ENCODE measurements at places on chromosomes 6 and 20.

DNA sequence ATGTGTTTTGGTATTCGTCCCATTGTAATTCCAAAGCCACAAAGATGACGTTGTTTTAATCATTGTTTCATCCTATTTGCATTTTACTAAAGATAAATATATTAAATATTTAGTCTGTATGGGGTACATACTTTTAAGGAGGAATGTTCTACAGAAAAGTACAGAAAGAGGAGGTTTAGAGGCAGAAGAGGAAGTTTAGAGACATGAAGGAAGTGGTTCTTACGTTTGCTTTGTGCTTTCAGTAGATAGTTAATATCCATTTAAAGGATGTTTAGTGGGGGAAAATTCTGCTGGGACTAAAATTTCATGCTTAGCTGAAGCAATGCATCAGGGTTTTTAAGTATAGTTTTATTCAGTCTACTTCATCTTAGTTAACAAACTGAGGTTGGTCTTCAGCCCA is 116.6 kb downstream of the CRYBG1 start:
- no peaks in the 10 kb centered on the region for H3K4me1 ChIP-seq
- H3K27ac ChIP-seq: no peak overlapping the region
- no peaks in the 10 kb centered on the region for H3K36me3 ChIP-seq
- no peak for DNase-seq
- no peaks in the 10 kb centered on the region for H3K27me3 ChIP-seq

GRCh38 chr20:57211908-57212533 is 54.4 kb downstream of the BMP7 start:
- no peaks in the 10 kb centered on the region for H3K36me3 ChIP-seq
- H3K4me3 ChIP-seq: no peak overlapping the region
- H3K4me1 ChIP-seq: peaks cover 13% of the 10 kb centered on the region
- peak overlapping the region; percentile 36 for H3K27ac ChIP-seq

GRCh38 chr6:118645395-118645794 is 6.0 kb downstream of the CEP85L start:
- no peaks in the 10 kb centered on the region for H3K27me3 ChIP-seq
- H3K4me3 ChIP-seq: no peak overlapping the region
- H3K27ac ChIP-seq: no peak overlapping the region
- no peak for DNase-seq
- peaks cover 80% of the 10 kb centered on the region for H3K4me1 ChIP-seq

- H3K4me1 ChIP-seq: no peaks in the 10 kb centered on the region
- no peaks in the 10 kb centered on the region for H3K36me3 ChIP-seq
- no peak for DNase-seq
Observed at GRCh38 chr6:85490516-85491248, 40.8 kb downstream of the NT5E start.

GRCh38 chr6:168903613-168904345 is 349.9 kb downstream of the THBS2 start:
- H3K27ac ChIP-seq: no peak overlapping the region
- H3K27me3 ChIP-seq: no peaks in the 10 kb centered on the region
- no peak for DNase-seq
- H3K4me1 ChIP-seq: peaks cover 7% of the 10 kb centered on the region

DNA sequence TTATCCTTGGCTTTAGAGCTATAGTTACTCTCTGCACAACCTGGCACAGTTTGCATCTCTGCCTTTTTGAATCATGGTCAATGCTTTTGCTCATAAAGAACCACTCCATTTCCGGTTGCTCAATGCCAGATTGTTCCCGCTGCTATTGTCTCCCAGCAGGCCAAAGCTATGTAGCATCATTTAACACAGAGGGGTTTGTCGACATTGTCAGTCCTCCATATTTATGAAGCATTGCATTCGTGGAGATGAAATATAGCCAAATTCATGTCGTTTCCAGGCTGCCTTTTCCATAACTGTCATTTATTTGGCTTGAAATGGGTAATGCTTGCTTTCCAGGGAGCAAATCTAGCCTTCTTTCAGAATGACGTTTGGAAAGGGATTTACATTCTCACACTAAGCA is 598.8 kb downstream of the EPHA7 start:
- H3K27me3 ChIP-seq: no peaks in the 10 kb centered on the region
- H3K4me1 ChIP-seq: no peaks in the 10 kb centered on the region
- no peak overlapping the region for H3K27ac ChIP-seq
- H3K36me3 ChIP-seq: no peaks in the 10 kb centered on the region

DNA sequence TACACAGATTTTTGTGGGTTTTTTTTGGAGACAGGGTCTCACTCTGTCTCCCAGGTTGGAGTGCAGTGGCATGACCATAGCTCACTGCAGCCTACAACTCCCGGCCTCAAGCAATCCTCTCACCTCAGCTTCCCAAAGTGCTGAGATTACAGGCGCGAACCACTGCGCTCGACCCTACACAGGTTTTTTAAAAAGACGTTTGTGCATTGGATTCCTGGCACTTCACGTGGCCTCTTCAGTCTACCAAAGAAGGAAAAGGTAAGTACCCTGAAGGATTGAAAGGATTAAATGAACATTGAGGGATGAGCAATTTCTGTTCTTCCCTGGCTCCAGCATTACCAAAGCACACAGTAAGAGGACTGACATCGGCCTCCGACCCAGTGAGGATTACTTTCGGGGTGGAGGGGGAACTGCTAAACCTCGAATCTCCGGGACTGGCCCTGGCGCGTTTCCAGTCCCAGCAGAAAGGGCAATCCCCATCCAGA is 556 bp upstream of the YWHAB start:
- peak overlapping the region; percentile 98 for H3K27ac ChIP-seq
- peaks cover 37% of the 10 kb centered on the region for H3K4me1 ChIP-seq
- H3K4me3 ChIP-seq: peak overlapping the region; percentile 78
- DNase-seq: no peak

DNA sequence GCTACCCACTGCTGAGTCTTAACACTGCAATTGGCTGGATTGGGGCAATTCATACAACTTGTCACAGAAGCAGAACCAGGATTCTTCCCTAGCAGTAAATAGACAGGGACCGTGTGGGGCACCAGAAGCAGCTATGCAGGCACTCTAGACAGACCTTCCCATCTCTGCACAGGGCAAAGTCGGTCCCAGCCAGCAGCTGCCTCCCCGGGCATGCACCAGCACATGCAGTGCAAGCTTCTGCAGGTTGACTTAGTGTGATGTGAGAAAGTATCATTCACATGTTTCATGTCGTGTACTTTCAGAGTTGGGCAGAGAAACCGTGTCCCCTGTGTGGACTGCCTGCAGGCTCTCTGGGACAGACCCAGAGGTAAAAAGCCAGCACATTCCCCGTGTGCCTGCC is 98.0 kb upstream of the FOXA2 start:
- peaks cover 6% of the 10 kb centered on the region for H3K27me3 ChIP-seq
- no peak for DNase-seq
- no peak overlapping the region for H3K27ac ChIP-seq
- H3K4me1 ChIP-seq: peaks cover 3% of the 10 kb centered on the region

DNA sequence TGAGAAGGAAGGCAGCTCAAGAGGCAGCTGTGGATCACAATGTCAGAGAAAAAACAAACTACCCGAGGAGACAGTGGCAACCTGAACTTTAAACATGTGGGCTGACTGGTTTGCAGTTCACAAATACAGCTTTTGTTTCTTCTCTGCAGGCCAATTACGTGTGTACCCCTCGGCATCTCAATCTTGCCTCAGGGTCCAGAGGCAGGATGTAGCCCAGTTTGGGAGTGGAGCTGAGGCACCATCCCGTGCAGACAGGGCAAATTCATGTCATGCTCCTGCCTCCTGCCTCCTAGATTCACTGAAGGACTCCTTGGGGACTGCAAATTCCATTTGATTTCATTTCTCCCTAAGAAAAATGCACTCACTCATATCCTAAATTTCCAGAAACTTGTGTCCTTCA is 94.2 kb upstream of the KCNK16 start:
- H3K27me3 ChIP-seq: no peaks in the 10 kb centered on the region
- no peak for DNase-seq
- no peak overlapping the region for H3K4me3 ChIP-seq
- H3K36me3 ChIP-seq: no peaks in the 10 kb centered on the region
- peaks cover 19% of the 10 kb centered on the region for H3K4me1 ChIP-seq

DNA sequence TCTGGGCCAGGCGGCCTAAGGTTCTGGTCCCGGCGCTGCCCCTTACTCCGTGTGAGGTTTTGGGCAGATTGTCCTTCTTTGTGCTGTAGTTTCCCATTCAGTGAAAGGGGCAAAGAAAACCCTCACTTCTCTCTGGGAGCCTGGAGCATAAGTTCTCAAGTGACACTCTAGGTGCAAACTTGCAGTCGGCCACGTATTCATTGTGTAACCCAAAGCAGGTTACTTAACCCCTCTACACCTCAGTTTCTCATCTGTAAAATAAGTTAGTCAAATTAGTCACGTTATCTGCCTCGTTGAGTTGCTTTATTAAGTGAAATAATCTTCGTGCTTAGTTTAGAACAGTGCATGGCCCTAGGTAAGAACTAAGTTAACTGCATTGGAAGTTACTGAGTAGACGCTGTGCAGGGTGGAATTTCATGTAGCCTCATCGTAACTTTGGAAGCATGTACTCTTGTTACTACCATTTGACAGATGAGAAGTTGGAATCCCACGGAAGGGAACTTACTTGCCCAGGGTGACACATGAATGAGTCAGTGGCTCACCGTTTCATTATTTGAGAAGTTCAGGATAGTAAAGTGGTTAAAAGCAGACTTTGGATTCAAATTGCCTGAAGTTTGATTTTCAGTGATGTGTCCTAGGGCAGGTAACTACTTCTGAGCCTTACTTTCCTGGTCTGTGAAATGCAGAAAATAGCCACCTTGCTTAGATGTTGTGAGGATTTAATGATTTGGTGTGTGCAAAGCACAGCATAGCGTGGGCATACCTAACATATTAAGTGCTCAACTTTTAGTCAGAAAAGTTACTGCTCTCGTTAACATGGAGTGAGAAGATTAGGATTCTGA is 556 bp upstream of the MROH8 start:
- DNase-seq: no peak
- H3K27me3 ChIP-seq: no peaks in the 10 kb centered on the region
- H3K36me3 ChIP-seq: peaks cover 17% of the 10 kb centered on the region
- peaks cover 59% of the 10 kb centered on the region for H3K4me1 ChIP-seq
- H3K27ac ChIP-seq: peak overlapping the region; percentile 98

GRCh38 chr20:32562495-32562911 is 22.6 kb downstream of the NOL4L start:
- no peak overlapping the region for H3K27ac ChIP-seq
- H3K4me1 ChIP-seq: no peaks in the 10 kb centered on the region
- H3K4me3 ChIP-seq: no peak overlapping the region
- DNase-seq: no peak

- H3K36me3 ChIP-seq: peaks cover 18% of the 10 kb centered on the region
- DNase-seq: no peak
- H3K4me1 ChIP-seq: peaks cover 4% of the 10 kb centered on the region
- no peaks in the 10 kb centered on the region for H3K27me3 ChIP-seq
- no peak overlapping the region for H3K27ac ChIP-seq
- no peak overlapping the region for H3K4me3 ChIP-seq
Observed at GRCh38 chr20:41507436-41507835, 110.7 kb downstream of the CHD6 start.

GRCh38 chr6:40788661-40789655 is 201.8 kb upstream of the LRFN2 start:
- no peak overlapping the region for H3K27ac ChIP-seq
- no peaks in the 10 kb centered on the region for H3K36me3 ChIP-seq
- H3K27me3 ChIP-seq: no peaks in the 10 kb centered on the region
- no peaks in the 10 kb centered on the region for H3K4me1 ChIP-seq

- no peaks in the 10 kb centered on the region for H3K4me1 ChIP-seq
- no peaks in the 10 kb centered on the region for H3K27me3 ChIP-seq
- no peak for DNase-seq
- no peaks in the 10 kb centered on the region for H3K36me3 ChIP-seq
Observed at GRCh38 chr6:168678588-168678987, 237.6 kb downstream of the SMOC2 start.

- no peak for DNase-seq
- H3K4me3 ChIP-seq: no peak overlapping the region
- H3K27me3 ChIP-seq: no peaks in the 10 kb centered on the region
- no peak overlapping the region for H3K27ac ChIP-seq
- no peaks in the 10 kb centered on the region for H3K4me1 ChIP-seq
Observed at GRCh38 chr6:127092466-127092865, 26.0 kb upstream of the RSPO3 start.

GRCh38 chr6:158536084-158536890 is 23.6 kb upstream of the TMEM181 start:
- no peaks in the 10 kb centered on the region for H3K27me3 ChIP-seq
- H3K4me3 ChIP-seq: peak overlapping the region; percentile 59
- peak; percentile 75 for DNase-seq
- H3K4me1 ChIP-seq: peaks cover 17% of the 10 kb centered on the region
- no peaks in the 10 kb centered on the region for H3K36me3 ChIP-seq

DNA sequence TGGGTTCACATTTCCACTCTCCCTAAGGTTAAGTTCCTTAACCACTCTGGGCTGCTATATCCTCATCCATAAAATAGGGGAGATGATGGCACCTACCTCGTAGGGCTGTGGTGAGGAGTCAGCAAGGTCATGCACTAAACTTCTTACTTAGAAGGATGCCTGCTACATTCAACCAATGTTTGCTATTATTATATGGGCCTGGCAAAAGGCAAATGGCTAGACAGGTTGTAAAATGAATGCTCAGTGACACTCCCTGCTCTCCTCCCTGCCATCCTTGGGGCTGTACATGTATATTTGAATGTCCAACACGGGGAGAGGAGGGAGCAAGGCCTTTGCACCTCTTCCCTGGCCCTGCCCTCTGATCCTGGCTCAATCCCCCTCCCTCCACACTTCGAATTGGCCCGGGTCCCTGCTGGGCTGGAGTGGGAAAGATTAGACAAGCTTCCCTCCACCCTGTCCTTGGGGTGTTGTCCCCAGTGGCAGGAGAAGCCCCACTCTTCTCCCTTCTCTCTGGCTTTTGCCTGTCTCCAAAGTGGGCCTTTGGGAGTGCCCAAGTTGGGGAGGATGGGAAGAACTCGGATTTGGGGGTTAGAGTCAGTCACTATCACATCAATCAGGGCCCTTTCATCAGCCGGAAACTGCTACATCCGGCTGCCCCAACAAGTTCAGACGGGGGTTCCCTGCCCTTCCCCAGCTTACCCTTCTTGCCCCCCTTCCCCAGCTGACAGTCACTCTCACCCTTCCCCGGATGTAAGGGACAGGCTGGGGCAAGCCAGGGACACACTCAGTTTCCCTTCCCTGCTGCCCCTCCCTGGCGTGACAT is 36.3 kb upstream of the VEGFA start:
- peaks cover 4% of the 10 kb centered on the region for H3K4me1 ChIP-seq
- H3K4me3 ChIP-seq: no peak overlapping the region
- no peak overlapping the region for H3K27ac ChIP-seq

DNA sequence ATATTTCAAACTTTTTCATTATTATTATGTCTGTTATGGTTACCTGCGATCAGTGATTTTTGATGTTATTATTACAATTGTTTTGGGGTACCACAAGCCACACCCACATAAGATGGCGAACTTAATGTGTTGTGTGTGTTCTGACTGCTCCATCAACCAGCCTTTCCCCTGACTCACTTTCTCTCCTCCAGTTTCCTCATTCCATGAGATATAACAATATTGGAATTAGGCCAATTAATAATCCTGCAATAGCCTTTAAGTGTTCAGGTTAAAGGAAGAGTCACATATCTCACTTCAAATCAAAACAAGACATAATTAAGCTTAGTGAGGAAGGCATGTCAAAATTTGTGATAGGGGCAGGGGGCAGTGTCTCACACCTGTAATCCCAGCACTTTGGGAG is 16.3 kb upstream of the POPDC3 start:
- DNase-seq: no peak
- H3K27ac ChIP-seq: no peak overlapping the region
- H3K27me3 ChIP-seq: no peaks in the 10 kb centered on the region
- H3K4me1 ChIP-seq: no peaks in the 10 kb centered on the region

- H3K4me1 ChIP-seq: peaks cover 6% of the 10 kb centered on the region
- no peaks in the 10 kb centered on the region for H3K36me3 ChIP-seq
- no peak overlapping the region for H3K4me3 ChIP-seq
- DNase-seq: no peak
- H3K27ac ChIP-seq: no peak overlapping the region
Observed at GRCh38 chr6:137579612-137580011, 85.4 kb upstream of the OLIG3 start.

All from stomach (tissue), 19 donors.